Fibroblast of gingiva (primary cell): ENCODE measurements at places on chromosomes 6 and 20.

DNA sequence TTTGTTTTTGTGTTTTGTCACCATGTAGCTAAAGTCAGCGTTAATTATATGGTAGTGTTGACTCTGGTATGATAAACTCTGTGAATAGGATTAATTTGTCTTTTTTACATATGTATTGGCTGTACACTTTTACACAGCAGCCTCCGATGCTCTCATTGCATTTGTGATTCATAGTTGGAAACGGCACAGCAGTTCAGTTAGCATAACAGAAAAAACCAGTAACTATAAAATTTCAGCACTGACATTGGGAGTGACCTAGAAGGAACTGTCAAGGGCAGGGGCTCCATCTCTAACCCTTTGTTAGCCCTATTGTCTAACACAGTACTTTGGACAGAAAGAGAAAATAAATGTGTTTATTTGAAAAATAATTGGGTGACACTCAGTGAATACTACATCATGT, 5.6 kb upstream of the BEND6 start:
- DNase-seq, result no peak

GRCh38 chr20:63009988-63010769, 3.4 kb upstream of the BHLHE23 start:
- DNase-seq, result no peak

DNA sequence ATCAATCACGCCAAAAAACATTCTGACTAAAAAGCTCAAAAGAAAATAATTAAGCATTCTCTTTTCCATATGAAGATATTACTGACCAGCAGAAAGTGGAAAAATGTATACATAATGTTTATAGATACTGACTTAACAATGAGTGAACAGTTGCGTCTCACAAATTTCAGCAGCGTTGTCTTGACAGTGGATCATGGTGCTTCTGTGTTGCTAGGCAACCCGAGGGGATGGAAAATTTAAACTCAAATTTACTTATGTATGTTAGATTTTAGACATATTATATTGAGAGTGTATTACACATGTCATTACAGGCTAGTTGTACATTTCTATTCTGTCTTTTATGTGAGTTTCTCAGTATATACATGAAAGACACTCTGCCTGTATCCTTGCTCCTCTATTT, 110.2 kb downstream of the LAMA2 start:
- no peak for DNase-seq

- no peak for DNase-seq
Measured at GRCh38 chr20:34549291-34549928, 9.1 kb upstream of the MAP1LC3A start.

- DNase-seq, result no peak
Measured at GRCh38 chr6:157187182-157188083, 135.9 kb downstream of the TMEM242 start.

DNA sequence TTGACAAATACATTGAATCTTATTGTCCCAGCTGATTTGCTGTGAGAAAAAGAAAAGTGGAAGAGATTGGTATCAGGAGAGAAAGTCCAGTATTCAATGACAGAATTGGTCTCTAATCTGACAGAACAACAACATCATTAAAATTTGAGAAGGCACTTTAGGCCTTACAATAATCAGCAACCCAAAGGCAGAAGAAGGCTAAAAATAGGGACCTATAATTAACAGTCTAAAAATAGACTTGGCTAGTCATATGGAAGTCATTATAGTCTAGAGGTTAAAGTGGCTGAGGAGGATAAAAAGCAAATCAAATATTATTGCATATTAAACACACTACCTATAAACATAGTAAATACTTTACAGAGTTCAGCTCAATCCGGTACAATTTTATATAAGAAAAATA, 393.6 kb upstream of the JAG1 start:
- peak; percentile 14 for DNase-seq

DNA sequence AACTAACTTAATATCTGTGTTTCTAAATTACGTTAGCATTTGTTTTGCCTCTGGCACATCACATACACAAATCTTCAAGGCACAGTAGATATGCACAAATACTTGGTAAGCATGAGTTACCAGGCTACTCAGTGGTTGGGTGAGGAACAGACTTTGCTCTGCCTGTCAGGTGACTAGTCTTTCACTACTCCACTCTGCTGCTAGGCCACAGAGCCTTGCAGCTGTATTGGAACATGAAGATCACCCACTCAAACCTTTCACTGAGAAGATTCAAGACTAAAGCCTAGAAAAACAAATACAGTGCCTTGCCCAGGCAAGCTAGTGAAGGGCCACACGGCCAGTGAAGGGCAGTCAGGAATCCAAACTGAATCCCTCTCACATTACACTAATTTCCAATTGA, 47.0 kb downstream of the DTNBP1 start:
- no peak for DNase-seq

- no peak for DNase-seq
Measured at GRCh38 chr6:131739136-131739535, 28.3 kb upstream of the CTAGE9 start.

GRCh38 chr20:39700528-39700927, 738.4 kb downstream of the DHX35 start:
- no peak for DNase-seq

DNA sequence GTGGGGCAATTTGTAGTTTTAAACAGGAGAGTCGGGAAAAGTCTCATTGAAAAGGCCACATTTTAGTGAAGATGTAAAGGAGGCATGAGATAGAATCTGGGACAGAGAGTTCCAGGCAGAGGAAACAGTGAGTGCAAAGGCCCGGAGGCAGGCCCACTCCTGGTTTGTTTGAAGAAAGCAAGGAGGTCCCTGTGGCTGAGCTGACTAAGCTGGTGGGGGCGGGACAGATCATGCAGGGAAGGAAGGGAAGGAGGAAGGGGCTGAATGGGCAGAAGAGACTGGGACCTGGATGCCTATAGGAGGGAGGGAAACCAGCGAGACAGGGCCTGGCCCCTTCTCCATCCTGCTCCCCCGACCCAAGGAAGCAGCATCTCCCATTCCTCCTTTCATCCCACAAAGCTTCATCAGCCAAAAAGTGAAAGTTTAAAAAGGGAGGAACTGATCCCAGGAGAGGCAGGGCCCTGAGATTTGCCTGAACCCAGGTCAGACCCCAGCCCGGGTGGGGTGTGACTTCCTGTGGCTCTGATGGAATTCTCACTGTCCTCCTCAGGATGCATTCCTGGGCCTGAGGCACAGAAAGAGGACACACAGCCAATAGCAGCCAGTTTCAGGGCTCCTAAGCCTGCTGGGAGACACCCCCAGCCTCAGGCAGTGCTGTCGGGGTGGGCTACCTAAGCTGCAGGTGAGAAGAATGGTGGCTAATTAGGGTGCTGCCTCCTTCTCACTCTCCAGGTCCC, 54.2 kb upstream of the SIRPA start:
- no peak for DNase-seq

DNA sequence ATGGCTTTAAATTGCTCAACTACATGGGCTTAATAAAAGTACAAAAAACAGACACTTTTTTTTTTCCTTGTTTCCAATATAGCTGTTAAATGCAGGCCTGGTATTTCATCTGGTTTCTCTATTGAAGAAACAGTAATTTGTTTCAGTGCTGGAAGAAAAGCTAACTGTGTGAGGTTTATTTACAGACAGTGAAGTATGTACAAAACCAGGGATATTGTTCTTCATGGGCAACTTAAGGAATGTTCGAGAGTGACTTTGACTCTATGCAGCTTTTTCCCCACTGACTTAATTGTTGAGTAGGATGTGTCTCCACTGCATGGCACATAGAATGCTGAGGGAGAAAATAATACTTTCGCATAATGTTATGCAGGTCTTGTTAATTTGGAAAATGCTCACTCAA, 31.0 kb upstream of the PRL start:
- peak; percentile 4 for DNase-seq

GRCh38 chr20:1242530-1242929, 16.7 kb downstream of the RAD21L1 start:
- DNase-seq, result peak; percentile 34

GRCh38 chr6:22350109-22350508, 53.3 kb upstream of the PRL start:
- DNase-seq, result peak; percentile 75

GRCh38 chr6:108955329-108955949, 107.2 kb downstream of the ARMC2 start:
- no peak for DNase-seq

DNA sequence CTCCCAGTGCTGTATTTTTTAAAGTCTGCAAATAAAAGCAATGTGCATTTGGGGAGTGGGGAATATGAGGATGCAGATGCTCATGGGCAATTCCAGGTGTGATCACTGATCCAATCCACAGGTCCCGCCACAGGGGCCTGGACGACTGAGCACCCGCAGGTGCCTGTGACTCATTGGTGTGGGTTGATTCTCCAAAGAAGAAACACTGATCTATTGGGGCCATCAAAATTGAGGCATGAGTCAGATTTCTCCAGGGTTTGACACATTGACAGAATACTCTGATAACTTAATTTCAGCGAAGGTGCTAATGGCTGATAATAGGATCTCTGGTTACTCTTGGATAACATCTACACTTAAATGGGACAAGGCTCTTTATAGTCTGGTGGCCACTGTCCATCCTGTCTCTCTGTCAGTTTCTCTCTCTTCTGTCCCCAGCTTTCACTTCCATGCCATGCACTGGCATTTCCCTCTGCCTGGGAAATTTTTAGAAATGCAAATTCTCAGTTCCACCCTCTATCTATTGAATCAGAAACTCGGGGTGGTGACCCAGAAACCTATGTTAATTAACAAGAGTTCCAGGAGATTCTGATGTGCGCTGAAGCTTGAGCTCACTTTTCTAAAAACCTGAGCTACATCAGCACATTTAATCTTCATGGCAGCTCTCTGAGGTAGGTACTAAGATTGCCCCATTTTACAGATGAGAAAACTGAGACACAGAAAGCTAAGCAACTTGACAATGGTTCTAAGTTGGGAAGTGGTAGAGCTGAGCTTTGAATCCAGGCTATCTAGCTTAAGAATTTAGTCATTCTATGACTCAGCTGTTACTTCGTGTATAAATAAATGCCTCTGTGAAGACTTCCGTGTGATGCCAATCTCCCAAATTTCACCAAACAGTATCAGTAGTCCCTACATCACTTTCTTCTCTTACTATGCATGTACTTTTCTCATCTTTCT, 10.2 kb upstream of the RCAN2 start:
- DNase-seq, result peak; percentile 50

DNA sequence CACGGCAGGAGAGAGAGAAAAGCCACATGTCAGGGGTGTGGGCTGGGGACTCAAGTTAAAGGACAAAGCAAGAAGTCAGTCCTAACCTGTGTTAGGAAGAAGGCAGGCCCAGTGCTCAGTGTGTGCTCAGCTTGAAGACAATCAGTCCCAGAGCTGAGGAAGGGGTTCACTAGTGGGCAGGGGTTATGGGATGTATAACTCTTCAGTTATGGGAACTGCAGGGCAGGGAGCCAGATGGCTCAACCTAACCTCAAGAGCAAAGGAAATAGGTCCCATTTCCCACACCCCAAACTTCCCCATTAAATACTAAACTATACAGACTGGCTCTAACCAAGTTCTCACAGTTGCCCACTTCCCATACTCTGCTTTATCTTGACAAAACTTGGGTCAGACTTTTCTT, 7.4 kb upstream of the SSTR4 start:
- no peak for DNase-seq

DNA sequence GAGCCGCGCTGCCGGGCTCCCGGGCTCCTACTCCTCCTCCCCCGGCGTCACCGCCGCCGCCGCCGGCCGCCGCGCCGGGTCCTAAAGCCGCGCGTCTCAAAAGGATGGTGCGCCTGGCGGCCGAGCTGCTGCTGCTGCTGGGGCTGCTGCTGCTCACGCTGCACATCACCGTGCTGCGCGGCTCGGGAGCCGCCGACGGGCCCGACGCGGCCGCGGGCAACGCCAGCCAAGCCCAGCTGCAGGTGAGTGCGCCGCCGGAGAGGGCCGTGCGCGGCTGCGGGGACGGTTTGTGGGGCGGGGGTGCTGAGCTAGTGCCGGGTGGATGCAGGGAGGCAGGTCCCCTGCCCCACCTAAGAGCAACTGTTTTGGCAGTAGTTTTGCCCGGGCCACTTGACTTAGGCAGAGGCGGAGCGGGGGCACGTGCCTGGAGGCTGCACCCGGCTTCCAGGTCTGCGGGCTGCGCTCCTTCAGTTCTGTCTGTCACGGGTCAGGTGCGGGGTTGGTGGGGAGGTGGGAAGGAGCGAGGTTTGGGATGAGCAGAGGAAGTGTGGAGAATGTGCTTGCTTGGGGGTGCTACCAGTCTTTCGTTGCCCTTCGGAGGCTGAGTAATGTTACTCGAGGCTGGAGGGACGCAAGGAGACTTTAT, 722 bp downstream of the ISM1 start:
- DNase-seq, result peak; percentile 64

DNA sequence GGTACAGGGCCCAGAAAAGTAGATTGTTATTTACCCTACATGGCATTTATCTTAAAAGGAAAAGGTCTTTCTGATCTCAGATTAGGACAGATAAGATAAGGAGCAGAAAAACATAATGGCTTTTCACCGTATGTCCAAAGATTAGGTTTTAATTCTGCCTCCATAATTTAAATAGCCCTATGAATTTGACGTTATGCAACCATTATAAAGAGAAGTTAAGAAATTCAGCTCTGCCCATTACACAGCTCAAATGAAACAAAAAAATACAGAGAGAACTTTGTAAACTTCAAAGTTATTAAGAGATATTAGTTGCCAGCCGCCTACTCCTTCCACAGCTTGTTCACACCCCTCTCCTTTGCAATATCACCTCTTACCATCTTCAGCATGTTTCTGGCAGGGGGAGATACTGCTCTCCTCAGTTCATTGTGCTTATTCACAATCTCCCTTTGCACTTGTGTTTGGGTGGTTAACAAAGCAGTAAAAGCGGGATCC, 8.1 kb downstream of the CRISP3 start:
- DNase-seq, result no peak

DNA sequence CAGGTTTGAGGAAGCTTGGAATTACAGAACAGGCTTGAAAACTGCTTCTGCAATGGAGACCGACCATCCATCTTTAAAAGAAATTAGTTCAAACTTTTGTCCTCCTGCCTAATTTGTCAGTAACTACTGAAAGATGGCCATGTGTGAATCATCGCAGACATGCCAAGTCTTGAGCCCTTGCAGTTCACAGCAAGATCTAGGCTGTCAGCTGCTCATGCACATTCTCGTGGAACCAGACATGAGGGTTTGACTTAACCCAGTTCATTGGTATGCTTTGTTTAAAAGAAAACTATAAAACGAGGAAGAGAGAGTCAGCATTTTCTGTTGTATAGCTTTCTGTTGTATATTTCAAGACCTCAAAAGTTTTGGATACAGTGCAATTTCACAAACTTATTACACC, 74.0 kb upstream of the SAMD5 start:
- no peak for DNase-seq
